Stimulated activated CD8-positive, alpha-beta memory T cell treated with anti-CD3 and anti-CD28 coated beads, Interleukin-15, amount 100 ng/mL, for 48 hours (primary cell): ENCODE measurements at places on chromosomes 7 and 10.
A peak's percentile ranks its signal among the peaks of the same experiment; 100 is the strongest.

GRCh38 chr10:130466271-130466997 lies 330.2 kb downstream of the GLRX3 start:
- no peak for DNase-seq

GRCh38 chr10:28241741-28242399 lies 61.0 kb downstream of the MPP7 start:
- no peak for DNase-seq

GRCh38 chr10:124642088-124642710 lies 102.0 kb downstream of the FAM53B start:
- no peak for DNase-seq

- DNase-seq, result no peak
Measured at GRCh38 chr10:90394311-90394710, 463.5 kb downstream of the HTR7 start.

DNA sequence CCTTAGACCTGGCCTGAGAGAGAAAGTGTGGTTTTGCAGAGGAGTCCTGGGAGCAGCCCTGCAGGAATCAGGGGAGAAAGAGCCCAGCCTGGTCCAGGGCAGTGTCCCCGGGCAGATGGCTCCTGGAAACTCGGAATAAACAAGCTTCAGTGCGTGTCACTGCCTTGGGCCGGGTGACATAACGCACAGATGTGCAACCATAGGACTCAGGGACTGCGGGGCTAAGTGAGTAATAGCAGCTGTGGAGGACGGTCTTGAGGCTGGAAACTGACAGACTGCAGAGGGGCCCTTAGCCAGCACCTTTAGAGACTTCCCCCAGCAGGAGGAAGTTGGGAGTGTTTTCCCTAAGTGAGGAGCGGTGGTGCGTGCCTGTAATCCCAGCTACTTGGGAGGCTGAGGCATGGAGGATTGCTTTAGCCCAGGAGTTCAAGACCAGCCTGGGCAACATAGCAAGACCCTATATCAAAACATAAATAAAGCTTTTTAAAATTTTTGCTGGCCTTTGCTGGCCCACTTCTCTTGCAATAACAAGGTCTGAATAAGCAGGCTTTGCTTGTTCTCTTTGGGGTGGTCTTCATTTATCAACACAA lies 5.3 kb upstream of the CLIP2 start:
- DNase-seq, result no peak

GRCh38 chr10:29761916-29762315 lies 127.1 kb upstream of the SVIL start:
- DNase-seq, result no peak

GRCh38 chr7:140059273-140060242 lies 3.2 kb downstream of the PARP12 start:
- peak; percentile 4 for DNase-seq

GRCh38 chr10:130029209-130029608 lies 65.1 kb upstream of the EBF3 start:
- DNase-seq, result no peak

DNA sequence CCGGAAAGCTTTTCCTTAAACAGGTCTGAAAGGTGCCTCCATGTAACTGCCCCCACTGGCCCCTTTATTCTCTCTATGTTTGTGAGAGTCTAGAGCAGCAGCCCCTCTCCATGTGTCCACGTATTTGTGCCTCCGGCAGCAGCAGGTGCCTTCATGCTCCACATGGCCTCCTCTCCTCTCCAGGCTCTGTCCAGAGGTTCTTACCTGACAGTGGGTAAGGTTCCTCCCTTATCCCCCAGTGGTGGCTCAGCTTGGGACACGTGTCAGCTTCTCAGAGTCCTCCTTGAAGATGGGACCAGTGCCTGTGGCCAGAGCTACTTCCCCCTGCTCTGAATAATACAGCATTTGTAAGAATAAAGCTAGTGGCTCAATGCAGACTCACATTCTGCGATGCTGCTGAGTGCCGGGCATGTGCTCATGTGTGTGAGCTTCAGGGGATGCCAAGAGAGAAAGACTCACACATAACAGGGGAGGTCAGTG lies 7.9 kb downstream of the CALML3 start:
- no peak for DNase-seq
